ENCODE measurements at places on chromosomes 6 and 20.

DNA sequence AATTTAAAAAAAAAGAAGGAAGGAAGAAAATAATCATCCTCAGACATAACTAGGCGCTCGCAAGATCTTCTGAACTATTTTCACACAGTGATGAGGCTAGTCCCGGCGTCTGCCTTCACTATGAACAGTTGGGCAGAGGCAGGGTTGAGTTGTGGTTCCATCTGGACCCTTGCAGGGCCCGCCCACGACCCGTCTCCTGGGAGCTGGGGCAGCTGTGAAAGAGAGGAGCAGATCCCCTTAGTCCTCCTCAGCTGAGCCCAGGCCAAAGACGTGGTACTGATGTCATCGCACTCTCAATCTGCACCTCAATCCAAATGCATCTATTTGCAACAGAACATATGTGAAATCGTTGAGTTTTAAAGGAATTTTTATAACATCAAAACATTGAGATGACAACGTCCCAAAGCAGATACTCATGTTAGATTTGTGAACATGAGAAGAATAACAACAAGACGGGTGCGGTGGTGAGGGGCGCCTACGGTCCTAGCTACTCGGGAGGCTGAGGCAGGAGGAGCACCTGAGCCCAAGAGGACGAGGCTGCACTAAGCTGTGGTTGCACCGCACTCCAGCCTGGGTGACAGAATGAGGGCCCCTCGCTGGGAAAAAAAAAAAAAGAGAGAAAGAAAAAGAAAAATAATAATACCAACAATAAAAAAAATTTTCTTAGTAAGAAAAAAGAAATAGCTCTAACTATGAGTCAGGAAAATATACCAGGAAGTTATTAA, 15.3 kb downstream of the TCFL5 start:
- no peak for DNase-seq

DNA sequence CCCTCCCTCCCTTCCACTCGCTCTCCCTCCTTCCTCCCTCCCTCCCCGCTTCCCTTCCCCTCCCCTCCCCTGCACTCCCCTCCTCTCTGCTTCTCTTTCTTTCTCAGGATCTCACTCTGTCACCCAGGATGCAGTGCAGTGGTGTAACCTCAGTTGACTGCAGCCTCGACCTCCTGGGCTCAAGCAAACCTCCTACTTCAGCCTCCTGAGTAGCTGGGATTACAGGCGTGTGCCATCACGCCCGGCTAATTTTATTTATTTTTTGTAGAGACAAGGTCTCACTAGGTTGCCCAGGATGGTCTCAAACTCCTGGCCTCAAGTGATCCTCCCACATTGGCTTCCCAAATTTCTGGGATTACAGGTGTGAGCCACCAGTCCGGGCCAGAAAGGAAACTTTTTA, 23.6 kb upstream of the SERPINB1 start:
- DNase-seq = no peak

GRCh38 chr6:160030103-160030502, 61.2 kb downstream of the IGF2R start:
- peak; percentile 32 for DNase-seq

DNA sequence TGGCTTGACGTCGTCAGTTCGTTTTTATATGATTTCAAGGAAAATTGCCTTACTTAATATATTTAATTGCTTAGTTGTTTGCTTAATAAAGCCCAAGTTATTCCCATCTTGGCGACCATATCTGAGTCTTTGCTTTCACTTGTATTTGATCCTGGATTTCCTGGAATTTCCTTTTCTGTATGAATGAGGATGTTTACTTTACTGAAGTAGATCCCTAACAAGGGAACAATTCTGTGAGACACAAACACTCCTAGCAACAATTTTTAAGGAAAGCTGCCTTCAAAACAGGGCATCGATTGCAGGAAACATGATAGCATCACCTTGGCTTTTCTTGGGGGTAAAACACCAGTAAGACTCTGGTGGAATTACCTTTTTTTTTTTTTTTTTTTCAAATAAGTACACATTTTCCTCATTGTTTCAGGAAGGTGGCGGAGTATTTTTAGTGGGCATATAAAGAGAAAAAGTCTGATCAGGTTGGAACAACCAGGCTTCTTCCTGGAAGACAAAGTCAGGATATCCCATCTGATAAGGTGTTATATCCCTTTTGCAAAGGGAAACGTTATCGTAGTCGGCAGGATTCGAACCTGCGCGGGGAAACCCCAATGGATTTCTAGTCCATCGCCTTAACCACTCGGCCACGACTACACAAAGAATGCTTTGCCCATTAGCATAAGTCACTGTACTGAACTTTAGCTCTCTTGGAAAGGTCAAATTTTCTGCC, 68.5 kb upstream of the ZNF184 start:
- DNase-seq = no peak

DNA sequence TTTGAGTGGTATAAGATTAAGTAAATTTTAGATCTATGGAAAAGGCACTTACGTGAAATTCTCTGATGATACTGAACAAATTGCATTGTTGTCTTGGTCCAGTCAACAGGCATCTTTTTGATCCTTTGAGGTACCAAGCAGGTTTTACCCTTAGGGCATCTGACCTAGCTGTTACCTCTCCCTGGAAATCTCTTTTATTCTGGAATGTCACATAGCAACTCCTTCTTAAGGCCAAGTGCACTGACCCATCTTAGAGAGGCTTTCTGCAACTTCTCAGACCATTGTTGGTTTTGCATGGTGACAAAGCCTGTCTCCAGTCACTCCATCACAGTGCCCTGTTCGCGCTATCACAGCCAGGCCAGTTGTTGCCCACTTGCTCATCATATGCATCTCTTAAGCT, 42.0 kb downstream of the TPD52L1 start:
- DNase-seq = no peak

GRCh38 chr20:23874747-23875146, 4.8 kb downstream of the CST5 start:
- DNase-seq = no peak

- DNase-seq = no peak
Observed at GRCh38 chr20:25204550-25205276, 9.2 kb downstream of the ENTPD6 start.

- DNase-seq = peak; percentile 19
Observed at GRCh38 chr6:138105880-138106664, 1.1 kb downstream of the PERP start.

DNA sequence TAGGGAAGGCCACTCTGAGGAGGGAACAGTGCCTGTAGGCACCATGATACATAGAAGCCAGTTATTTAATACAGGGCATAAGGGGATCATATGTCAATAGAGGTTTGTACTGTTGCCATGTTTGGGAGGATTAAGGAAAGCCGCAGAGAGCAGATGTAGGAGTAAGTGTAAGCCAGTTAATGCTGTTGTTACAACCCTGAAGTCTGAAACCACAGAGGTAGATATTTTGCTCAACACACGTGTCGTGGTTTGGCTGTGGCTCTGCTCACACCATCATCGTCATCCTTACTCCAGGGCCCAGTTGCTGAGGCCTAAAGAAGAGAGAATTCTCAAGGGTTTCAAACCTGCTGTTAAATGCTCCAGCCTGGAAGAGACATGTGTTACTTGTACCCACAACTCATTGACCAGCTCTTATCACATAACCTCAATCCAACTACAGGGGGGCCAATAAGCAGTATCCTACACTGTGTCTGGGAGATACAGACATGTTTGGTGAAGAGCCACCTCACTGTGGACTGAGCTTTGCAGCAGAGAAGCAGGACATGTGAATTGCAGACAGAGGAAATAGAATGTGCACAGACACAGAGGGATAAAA, 31.0 kb upstream of the PSMF1 start:
- no peak for DNase-seq

- no peak for DNase-seq
Observed at GRCh38 chr6:35706468-35706867, 17.8 kb upstream of the FKBP5 start.

DNA sequence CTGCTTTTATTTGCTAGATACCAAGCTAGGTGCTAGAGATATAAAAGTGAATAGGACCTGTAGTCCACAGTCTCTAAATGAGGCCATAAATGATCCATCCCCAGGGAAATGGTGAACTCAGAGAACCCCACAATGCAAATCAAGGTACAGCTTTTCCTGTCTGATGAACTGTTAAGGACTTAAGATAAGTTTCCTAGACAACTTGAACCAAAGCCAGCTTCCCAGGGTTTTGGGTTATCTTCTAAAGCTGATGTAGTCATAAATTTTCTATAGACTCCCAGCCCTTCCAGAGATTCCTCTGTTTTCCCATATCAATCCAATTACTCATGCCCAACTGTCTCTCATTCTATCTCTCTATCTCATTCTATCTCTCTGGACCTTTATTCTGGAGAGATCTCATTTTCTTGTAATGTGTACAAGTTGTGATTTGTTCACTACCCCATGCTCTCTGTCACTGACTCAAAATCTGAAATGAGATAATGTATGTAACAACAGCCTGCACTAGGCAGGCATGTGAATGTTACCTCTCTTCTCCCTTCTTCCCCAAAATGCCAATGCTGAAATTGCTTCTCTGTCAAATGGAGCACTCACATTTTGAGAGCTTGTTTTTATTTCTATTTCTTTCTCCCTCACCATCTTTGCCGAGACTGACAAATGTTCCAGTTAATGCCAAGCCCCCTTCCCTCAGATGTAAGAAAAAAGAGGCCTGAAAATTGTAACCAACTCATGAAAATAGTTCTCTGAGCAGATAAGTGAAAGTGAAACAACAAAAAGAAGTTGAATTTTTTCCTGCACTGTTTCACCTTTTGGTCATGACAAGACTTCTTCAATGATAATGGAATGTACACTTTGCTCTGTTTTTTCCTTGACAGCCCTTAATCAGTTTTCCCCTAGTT, 279.9 kb downstream of the SLC35F1 start:
- DNase-seq = no peak

GRCh38 chr6:74404366-74404765, 708.4 kb downstream of the CD109 start:
- no peak for DNase-seq
